ENCODE measurements at places on chromosomes 11 and 22. TPM values are rescaled to one million over a fixed set of nuclear protein-coding genes. Genes with fewer than 3 reads are reported as not detected.

DNA sequence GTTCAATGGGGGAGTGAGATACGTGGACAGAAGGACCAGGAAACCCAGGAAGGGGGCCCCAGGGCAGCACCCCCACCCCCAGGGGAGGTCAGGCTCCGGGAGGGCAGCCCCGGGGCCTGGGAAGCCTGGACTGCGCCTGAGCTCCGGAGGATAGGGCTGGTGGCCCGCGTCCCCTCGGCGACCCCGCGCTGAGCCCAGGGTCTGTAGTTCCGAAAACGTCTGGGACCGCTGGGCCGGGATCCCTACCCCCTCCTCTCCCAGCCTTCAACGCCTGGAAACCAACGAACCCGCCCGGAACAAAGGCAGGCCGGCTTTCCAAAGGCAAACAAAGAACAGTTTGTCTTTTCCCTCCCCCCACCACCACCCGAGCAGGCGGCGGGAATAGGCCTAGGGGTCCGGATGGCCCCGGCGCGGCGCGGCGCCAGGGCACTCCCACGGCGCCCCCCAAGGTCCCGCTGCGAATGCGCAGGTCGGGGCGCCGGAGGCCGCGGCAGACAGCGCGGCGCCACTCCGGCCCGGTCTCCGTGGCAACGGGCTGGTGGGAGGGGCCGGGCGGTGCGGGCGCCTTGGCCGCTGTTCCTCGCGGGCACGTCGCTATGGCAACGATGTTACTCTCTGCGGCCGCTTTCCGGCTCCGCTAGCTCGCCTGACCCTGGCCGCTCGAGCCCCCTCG, 58.5 kb downstream of the IGLL1 start:
- H3K4me1 ChIP-seq: peaks cover 18% of the 10 kb centered on the region
- H3K27me3 ChIP-seq: no peaks in the 10 kb centered on the region
- peaks cover 3% of the 10 kb centered on the region for H3K36me3 ChIP-seq
- peak overlapping the region; percentile 70 for H3K4me3 ChIP-seq

DNA sequence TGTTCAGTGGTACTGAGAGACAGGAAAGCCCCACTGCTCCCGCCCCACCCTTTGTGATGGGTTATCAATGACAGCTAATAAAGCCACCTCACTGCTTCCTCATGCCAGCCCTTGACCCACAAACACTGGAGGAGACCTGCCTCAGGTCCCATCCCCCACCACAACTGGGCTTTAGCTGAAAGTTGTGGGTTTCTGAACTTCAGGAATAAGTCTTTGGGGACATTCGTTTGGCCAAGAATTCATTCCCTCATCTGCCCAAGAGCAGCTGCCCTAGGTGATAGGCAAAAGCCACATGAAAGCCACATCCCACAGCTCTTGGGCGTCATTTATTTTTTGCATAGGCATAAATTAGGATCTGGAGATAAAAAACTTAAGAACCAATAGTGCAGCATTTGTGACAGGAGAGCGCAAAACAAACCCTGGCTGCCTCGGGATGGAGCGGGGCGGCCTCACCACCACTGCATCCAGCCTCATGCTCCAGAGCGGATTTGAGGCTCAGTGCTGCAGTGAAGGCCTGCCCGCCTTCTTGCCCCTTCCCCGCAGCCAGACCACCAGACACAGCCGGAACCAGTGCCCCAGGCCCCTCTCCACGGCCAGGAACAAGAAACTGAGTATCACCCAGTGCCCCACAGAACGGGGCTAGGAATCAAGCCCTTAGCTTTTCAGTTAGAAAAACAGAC, 21.2 kb downstream of the SUN2 start:
- DNase-seq: peak; percentile 59
- H3K36me3 ChIP-seq: peaks cover 22% of the 10 kb centered on the region
- peaks cover 32% of the 10 kb centered on the region for H3K4me1 ChIP-seq

DNA sequence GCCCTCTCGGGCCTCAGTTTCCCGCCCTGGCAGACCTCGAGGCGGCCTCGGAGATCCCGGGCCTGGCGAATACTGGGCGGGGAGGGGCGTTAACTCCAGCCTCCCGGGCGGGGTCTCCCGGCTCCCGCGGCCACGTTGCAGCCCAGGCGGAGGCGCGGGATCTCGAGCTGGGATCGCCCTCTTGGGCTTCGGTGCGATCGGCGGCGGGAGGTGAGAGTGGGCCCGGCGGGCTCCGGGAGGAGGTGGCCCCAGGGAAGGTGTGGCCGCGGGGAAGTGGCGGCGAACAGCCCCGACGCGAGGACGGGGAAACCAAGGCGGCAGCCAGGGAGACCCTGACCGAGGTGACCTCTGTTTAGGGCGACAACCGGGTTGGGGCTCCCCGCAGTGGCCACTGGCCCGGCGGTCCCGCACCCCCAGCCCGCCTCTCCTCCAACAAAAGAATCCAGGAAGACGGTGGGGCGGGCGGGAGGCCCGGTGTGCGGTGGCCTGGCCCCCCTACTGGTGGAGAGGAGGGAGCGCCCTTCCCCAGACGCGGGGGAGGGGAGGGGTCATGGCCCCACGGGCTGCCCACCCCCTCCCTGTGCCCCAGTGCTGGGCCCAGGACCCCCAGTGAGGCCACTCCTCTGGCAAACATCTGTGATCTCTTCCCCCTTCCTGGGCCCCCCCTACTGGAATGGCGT, at the start of gene PHETA2:
TSS of gene PHETA2 (plus strand) at position 117 of the 680 bp plus-strand sequence. CDS start 3,046 bp downstream, outside the sequence.
- no peaks in the 10 kb centered on the region for H3K36me3 ChIP-seq
- no peak within 1 kb of the TSS for H3K27ac ChIP-seq
- DNase-seq: no peak

- no peaks in the 10 kb centered on the region for H3K27me3 ChIP-seq
- H3K4me1 ChIP-seq: peaks cover 5% of the 10 kb centered on the region
- no peak overlapping the region for H3K27ac ChIP-seq
- peaks cover 12% of the 10 kb centered on the region for H3K36me3 ChIP-seq
- no peak overlapping the region for H3K4me3 ChIP-seq
- DNase-seq: no peak
These were observed 27.8 kb downstream of the RELT start for GRCh38 chr11:73404048-73404447.

DNA sequence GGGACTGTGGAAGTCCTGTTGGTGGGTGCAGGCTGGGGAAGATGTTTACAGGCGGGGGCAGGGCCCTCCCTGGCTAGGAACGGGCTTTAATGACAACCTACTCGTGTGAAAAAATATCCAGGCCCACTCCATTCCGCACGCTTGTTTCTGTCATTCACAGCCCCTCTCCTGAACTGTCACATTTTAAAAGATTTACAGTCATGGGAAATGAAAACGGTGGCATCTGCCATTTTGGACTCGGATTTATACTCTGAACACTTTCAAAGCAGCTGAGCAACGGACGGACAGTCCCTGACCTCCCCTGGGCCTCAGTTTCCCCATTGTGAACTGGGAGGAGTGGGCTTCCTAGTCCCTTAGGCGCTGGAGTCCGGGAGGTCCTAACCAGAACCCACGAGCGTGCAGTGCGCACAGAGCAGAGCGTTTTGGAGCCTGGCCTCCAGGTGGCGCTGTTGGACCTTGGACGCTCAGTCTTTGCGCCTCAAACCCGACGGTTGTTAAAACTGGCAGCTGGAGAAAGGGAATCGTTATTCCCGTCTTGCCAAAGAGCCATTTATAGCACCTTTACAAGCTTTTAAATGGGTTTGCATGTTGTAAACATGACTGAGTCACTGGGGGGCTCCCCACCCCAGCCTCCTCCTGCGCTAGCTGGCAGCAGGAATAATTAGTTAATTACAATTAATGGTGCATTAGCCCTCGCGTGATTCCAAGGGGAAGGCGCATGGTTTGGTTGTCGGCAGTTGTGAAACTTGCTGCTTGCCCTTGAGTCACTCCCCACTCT, 75.3 kb downstream of the FBLN1 start:
- H3K27me3 ChIP-seq: no peaks in the 10 kb centered on the region
- no peaks in the 10 kb centered on the region for H3K4me1 ChIP-seq
- DNase-seq: peak; percentile 92
- no peak overlapping the region for H3K27ac ChIP-seq
- H3K4me3 ChIP-seq: no peak overlapping the region

DNA sequence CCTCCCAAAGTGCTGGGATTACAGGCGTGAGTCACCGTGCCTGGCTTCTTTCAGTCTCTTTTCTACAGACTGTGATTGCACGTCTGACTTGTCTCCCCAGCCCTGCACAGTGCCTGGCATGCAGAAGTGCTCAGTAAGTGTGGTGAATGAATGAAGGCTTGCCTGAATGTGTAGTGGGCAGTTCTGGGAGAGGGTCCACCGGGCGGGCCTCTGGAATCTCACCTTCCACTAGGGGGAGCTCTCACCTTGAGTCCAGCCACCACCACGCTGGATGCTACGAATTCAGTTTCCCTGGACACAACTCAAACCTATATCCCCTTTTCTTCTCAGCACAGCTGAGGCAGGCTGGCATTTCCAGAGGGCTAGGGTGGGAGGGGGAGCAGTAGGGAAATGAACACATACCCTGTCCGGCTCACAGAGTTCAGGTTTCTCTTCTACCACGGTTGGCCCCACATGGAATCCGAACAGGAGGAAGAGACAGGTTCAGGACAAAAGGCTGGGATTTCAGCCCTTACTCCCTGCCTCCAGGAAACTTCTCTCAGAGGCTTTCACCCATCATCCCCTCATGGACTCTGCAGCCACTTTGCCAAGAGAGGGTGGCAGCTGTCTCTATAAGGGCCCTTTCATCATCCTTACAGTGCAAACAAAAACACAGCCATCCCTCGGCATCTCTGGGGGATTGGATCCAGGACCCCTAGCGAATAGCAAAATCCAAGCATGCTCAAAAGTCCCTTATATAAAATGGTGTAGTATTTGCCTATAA, 86.8 kb downstream of the NECTIN1 start:
- no peak overlapping the region for H3K4me3 ChIP-seq
- no peaks in the 10 kb centered on the region for H3K36me3 ChIP-seq
- peaks cover 24% of the 10 kb centered on the region for H3K27me3 ChIP-seq

DNA sequence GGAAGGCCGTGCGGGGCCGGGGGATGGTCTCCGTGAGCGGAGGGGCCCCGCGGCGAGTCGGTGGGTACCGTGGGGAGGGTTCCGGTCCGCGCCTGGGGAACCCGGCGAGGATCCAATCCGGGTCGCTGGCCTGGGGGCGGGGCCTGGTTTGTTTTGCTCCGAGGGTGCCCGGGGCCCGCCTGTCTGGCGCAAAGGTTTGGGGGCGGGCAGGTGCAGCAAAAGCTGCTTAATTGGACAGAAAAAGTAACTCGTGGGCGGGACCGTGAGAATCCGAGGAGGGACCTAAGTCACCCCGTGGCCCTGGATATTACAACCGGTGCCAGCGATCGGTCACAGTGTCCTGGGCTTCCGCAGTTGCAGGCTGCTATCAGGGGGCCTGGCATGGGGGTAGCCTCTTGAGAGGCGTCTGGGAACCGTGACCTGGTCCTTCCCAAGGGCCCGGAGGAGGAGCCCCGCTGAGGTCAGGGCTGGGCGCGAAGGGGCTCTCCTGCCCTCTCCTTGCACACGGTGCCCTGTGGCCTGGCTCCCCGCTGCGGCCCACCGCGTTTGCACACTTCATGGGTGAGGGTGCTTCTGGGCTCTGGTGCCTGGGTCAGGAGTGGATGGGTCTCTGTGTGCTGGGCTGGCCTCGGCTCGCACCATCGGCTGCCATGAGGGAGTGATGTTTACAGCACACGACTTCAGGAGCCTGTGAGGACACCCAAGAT, 1.4 kb downstream of the PNPLA2 start:
- peaks cover 22% of the 10 kb centered on the region for H3K4me1 ChIP-seq
- no peak for DNase-seq
- peak overlapping the region; percentile 80 for H3K4me3 ChIP-seq
- H3K27ac ChIP-seq: peak overlapping the region; percentile 83
- no peaks in the 10 kb centered on the region for H3K27me3 ChIP-seq

- DNase-seq: no peak
- H3K27me3 ChIP-seq: peaks cover 44% of the 10 kb centered on the region
- H3K27ac ChIP-seq: no peak overlapping the region
- H3K36me3 ChIP-seq: no peaks in the 10 kb centered on the region
These were observed 5.0 kb downstream of the NFAM1 start for GRCh38 chr22:42427167-42427566.

DNA sequence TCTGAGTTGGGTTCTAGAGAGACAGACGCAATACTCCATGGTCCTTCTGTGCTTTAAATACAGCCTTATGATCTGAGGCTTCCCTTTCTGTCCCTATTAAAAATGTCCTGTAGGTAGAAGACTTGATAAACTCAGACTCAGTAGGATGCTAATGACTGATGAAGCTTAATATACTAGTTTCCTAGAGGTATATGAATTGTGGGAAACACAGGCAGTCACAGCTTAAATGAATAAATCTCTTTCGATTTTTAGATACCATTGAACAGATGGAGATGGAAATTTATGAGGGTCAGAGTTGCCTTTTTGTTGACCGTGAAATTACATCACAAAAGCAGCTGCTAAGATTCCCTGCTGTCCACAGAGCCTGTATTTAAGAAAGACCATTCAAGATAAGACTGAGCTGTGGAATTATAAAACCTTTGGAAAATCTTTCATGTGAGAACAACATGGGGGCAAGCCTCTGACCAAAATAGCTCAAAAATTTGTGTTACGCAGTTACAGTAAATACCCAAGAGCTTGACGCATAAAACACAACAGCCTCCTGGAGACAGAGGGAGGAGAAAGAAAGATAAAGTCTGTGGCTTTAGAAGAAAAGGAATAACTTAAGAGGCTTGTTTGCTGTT, 172.3 kb downstream of the AASDHPPT start:
- peaks cover 2% of the 10 kb centered on the region for H3K36me3 ChIP-seq
- H3K27me3 ChIP-seq: peaks cover 5% of the 10 kb centered on the region
- H3K27ac ChIP-seq: no peak overlapping the region
- peaks cover 2% of the 10 kb centered on the region for H3K4me1 ChIP-seq
- H3K4me3 ChIP-seq: no peak overlapping the region

DNA sequence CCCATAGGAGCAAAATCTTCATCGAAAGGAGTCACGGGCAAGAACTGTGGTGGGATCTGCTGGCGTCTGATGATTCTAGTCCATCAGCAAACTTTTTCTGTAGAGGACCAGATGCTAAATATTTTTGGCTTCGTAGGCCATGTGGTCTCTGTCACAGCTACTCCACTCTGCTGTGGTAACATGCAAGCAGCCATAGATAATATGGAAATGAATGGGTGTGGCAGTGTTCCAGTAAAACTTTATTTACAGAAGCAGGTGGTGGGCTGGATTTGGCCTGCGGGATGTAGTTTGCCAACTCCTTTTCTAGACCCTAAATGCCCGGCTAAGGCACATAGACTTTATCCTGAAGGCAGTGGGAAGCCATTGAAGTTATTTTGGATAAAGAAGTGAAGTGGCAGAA, 32.9 kb downstream of the BMAL1 start:
- no peak overlapping the region for H3K4me3 ChIP-seq
- H3K27me3 ChIP-seq: no peaks in the 10 kb centered on the region
- peaks cover 6% of the 10 kb centered on the region for H3K36me3 ChIP-seq
- DNase-seq: no peak
- peaks cover 43% of the 10 kb centered on the region for H3K4me1 ChIP-seq

Gene MYRF
- total RNA-seq: 1.7 TPM

Gene CRYBB2
- not detected for total RNA-seq

Gene UPK2
- total RNA-seq: 0.63 TPM
